Stimulated activated CD8-positive, alpha-beta memory T cell treated with anti-CD3 and anti-CD28 coated beads, Interleukin-4, amount 100 ng/mL, for 24 hours (primary cell): ENCODE measurements at places on chromosomes 2 and 18.

- DNase-seq, result no peak
Measured at GRCh38 chr2:150371044-150371818, 116.2 kb downstream of the RND3 start.

- DNase-seq, result no peak
Measured at GRCh38 chr2:59073286-59073685, 832.2 kb upstream of the FANCL start.

GRCh38 chr2:129061069-129061768 lies 742.6 kb upstream of the HS6ST1 start:
- DNase-seq, result no peak

- DNase-seq, result no peak
Measured at GRCh38 chr2:52475590-52475989, 1292.0 kb upstream of the CHAC2 start.

DNA sequence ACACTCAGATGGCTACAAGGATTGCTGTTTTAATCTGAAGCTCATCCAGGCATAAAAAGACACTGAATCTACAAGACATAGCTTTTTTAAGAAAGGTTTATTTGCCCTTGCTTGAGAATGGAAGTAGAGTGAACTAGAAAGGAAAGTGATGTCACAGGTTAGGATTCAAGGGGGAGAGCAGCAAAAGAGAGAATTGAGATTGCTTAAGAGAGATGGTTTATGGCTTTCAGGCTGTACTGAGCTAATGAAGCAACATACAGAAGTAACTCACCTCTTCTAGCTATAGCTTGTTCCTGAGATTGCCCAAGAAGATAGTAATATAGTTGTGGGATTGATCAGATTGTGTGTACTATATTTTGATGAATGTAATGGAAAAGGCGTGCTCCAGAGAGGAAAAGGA lies 26.1 kb upstream of the ACVR2A start:
- no peak for DNase-seq

- DNase-seq, result no peak
Measured at GRCh38 chr2:168210895-168211570, 36.4 kb downstream of the STK39 start.

- no peak for DNase-seq
Measured at GRCh38 chr2:189142893-189143759, 36.4 kb downstream of the COL5A2 start.

GRCh38 chr2:128710729-128711128 lies 392.1 kb upstream of the HS6ST1 start:
- no peak for DNase-seq

- DNase-seq, result no peak
Measured at GRCh38 chr2:31728406-31729064, 147.8 kb upstream of the SRD5A2 start.

DNA sequence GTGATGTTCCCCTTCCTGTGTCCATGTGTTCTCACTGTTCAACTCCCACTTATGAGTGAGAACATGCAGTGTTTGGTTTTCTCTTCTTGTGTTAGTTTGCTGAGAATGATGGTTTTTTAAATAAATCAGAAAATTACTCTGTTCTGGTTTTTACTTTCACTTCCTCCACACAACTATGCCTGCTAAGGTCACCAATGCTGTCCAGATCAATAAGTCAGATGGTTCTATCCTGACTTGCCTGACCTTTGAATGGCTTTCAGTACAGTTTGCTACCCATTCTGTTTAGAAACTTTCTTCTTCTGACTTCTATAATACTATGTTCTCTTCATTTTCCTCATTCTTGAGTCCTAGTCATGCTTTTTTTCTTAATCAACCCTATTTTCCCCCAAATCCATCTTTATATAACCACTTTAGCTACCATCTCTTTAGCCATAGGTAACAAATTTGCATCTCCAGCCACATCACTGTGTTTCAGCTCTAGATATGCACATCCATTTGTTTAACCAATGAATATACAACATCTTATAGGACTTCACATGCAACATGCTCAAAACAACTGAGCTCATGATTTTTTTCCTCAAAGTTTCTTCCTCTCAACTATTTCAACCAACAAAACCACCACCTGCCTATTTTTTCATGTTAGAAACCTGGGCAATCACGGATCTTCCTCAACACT lies 58.8 kb upstream of the SLC38A11 start:
- DNase-seq, result no peak

GRCh38 chr2:152242787-152243472 lies 67.4 kb upstream of the STAM2 start:
- DNase-seq, result no peak

DNA sequence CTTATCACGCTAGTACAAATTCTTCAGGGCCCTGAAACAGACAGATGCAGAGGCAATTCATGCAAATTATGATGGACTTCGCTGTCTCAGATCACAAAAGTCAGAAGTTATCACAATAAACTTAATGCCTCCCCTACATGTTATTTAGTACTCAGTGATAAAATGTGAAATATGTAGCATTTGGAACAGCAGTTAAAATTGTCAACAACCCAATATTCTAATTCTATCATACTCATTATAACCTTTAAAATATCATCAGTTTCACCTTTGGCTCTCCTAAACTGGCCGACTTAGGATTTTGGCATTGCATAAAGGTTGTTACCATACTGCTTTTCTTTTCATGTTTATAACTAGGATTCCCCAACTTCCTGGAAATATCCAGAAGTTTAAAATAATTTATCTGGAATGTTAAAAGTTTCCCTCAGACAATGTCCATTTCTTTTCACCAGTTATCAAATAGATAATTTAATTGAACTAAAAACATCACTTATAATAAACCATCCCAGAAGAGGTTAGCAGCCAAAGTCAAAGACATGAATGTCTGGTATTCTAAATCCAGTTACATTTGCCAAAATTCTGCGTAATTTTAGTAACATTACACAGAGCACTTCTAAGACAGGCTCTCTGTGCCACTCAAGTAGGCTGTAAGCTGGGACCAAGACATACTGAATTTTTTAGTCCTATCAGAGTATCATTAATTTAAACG lies 239.8 kb downstream of the RBM43 start:
- no peak for DNase-seq

GRCh38 chr2:239644011-239644410 lies 243.2 kb upstream of the HDAC4 start:
- no peak for DNase-seq

DNA sequence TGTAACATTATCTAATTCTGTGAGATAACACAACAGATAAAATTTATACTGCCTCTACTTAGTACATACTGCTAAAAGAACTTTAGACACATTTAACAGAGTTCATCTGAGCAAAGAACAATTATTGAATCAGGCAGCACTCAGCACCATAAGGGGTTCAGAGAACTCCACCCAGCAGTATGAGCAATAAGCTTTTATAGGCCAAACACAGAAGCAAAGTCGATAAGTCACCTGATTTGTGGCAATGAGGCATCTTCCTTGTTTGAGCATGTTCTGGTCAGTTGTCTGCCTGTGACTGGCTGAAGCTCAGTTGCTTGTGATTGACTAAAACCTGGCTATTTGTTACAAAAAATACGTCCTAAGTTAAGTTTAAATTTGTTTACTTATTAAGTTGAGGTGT lies 746.1 kb upstream of the DDX18 start:
- DNase-seq, result no peak

GRCh38 chr18:3984163-3984757 lies 470.8 kb downstream of the DLGAP1 start:
- DNase-seq, result no peak

GRCh38 chr2:19987936-19988335 lies 2.0 kb downstream of the WDR35 start:
- DNase-seq, result no peak

- DNase-seq, result no peak
Measured at GRCh38 chr2:17051538-17051937, 385.9 kb upstream of the CYRIA start.

DNA sequence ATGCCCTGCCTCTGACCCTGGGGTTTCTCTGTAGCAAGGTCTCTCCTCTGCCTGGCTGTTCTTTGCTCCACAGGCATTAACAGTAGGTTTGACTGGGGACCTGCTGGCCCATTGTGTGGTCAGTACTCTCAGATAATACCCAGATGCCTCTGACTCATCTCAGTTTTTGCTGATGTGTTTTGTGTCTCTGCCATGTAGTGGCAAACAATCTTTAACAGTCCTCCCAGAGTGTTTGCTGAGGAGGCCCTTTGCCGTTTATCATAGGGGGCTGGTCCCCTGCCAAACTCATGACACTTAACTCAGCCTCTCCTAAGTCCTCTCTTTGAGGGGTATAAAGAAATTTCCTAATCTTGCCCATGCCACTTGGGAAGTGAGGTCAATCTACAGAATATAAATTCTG lies 793.7 kb upstream of the FANCL start:
- DNase-seq, result no peak

DNA sequence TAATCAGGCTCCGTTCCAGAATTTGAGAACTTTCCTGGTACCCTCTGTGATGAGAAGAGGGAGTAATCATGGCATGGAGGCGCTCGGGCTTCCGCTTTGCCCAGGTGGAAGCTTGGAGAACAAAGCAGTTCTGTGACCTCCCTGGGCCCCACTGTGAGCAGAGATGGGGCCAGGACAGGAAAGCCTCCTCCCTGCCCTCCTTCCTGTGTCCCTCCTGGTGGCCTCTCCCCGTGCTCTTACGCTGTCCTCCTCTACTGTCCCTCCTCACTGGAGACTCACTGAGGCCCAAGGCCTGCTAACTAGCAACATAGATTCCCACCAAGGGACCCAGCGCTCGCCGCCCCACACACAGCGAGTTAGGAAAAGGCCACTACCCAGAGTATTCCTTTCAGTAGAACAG lies 119.8 kb downstream of the MAPK4 start:
- DNase-seq, result no peak

GRCh38 chr2:143968860-143969259 lies 551.1 kb downstream of the ZEB2 start:
- no peak for DNase-seq

DNA sequence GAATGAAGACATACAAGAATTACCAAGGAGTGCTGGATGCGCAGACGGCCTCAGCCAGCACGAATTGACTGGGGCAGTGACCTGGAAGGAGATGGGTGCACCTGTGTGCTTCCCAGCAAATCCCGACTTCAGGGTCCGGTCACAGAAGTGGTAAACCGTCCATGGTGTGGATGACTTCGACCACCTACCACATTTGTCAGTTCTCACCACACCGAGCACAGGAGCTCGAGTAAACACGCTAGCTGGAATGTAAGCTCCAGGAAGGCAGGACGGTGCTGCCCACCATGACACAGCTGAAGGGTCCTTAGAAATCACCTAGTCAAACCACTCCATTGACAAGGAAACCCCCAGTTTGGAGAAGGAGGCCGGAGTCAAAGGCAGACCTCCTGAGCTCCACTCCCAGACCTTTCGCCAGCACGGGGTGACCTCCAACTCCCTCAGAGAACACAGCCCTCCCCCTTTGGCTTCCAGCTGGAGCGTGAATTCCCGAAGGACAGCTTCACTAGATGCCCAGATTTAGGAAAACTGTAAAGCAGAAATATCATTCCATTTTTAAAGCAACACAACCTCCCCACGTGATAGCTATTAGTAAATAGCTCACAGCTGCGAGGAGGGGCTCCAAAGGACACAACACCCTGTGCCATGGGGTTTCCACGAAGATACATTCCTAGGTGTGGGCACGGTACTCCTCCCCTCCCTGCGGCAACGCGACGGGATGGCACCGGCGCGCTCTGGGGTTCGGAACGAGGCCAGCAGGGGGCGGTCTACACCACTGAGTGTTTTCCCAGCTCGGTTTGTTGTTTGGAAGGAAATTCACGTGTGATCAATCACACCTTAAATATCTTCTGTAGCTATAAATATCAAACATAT lies 34.1 kb upstream of the GNAL start:
- peak; percentile 28 for DNase-seq

DNA sequence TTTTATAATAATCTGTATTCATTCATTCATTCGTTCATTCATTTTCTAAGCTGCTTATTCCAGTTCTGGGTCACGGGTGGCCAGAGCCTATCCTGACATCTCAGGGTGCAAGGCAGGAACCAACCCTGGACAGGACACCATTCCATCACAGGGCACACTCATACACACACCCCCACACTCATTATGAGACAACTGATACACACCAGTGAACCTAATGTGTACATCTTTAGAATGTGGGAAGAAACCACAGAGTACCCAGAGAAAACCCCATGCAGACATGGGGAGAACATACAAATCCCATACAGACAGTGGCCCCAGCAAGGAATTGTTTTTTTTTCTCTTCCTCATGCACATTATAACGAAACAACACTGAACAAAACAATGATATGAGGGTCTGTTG lies 54.7 kb downstream of the RTN4 start:
- DNase-seq, result no peak

GRCh38 chr2:127641133-127641532 lies 4.8 kb upstream of the GPR17 start:
- DNase-seq, result no peak

- DNase-seq, result no peak
Measured at GRCh38 chr2:216851486-216852090, 8.3 kb downstream of the TNP1 start.

DNA sequence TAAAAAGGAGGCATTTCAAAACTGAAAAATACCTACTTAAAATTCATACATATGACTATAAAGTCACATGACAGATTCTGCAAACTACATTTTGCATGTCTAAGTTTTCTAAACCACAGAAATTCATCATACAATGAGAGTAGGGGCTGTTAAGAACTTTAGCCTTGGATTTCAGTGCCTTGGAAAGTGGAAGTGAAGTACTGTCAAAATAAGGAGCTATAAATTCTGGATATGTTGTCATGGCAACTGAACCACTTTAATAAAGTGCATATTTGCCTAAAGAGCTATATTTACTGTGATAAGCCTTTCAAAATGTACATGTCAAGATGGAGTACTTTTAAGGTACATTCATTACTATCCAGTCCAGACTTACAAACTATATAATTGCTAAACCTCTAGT lies 227.1 kb downstream of the RAB3GAP1 start:
- no peak for DNase-seq

DNA sequence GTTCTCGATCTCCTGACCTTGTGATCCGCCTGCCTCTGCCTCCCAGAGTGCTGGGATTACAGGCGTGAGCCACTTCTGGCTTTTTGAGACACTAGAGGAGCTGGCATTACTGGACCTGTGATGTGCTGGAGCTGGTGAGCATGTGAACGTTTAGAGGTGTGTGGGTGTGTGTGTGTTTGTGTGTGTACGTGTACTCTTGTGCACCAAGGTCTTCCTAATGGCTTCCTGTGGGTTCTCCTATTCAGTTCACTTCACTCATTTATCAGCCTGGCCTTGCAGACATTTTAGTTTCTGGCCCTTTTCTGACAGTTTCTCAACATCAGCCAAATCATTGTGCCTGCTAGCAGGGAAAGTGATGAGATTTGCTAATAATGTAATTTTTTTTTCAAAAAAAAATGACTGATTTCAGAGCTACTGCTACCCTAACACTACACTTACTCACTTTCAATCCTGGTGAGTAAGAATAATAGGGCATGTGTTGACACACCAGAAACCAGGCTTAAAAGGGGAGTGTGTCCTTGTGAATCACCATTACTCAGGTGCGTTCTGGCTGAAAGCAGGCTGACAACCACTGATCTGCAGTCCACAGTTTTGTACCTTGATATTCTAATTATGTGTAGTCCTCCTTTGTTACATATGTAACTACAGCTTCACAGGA lies 41.0 kb upstream of the ACTR3 start:
- DNase-seq, result no peak

- DNase-seq, result no peak
Measured at GRCh38 chr2:205836477-205837221, 154.3 kb downstream of the NRP2 start.

GRCh38 chr2:242053921-242054320 lies 184.4 kb downstream of the RTP5 start:
- no peak for DNase-seq
